ENCODE measurements at places on chromosomes 3 and 15. TPM values are rescaled to one million over a fixed set of nuclear protein-coding genes. Genes with fewer than 3 reads are reported as not detected.

DNA sequence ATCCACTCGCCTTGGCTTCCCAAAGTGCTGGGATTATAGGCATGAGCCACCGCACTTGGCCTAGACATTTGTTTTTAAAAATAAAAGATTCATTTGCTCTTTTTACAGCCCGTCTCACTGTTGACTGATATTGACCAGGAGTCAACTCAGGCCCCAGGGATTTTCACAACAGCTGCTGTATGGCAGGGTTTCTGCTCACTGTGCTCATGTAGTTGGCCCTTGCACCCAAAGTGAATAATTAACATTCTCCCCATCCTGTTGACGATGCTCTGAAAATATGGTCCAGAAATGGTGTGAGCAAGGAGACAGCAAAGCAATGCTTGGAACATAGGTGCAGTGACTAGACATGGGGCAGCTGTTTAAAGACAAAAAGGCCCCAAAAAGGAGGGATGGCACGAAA lies 2.9 kb upstream of the CCR5 start:
- ATAC-seq = no peak

GRCh38 chr15:25725758-25726157 lies 137.4 kb downstream of the ATP10A start:
- ATAC-seq = no peak

DNA sequence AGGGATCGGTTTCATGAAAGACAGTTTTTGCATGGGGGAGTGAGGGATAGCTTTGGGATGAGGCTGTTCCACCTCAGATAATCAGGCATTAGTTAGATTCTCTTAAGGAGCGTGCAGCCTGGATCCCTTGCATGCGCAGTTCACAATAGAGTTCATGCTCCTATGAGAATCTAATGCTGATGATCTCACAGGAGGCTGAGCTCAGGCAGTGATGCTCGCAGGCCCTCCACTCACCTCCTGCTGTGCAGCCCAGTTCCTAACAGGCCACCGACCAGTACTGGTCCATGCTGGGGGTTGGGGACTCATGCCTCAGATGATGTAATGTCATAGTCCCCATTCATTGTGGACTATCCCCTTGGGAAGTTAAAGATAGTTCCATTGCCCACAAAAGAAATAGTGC lies 255.8 kb downstream of the CACNA2D3 start:
- no peak for ATAC-seq

- no peak for ATAC-seq
Observed at GRCh38 chr3:68999158-68999557, 14.3 kb downstream of the EOGT start.

The C3orf52 gene
- total RNA-seq = 0.37 TPM

Measured in motor neuron (in vitro differentiated cells).